NCI-H510A (cell line): ENCODE measurements at places on chromosomes 5 and 9.
A peak's percentile ranks its signal among the peaks of the same experiment; 100 is the strongest.

DNA sequence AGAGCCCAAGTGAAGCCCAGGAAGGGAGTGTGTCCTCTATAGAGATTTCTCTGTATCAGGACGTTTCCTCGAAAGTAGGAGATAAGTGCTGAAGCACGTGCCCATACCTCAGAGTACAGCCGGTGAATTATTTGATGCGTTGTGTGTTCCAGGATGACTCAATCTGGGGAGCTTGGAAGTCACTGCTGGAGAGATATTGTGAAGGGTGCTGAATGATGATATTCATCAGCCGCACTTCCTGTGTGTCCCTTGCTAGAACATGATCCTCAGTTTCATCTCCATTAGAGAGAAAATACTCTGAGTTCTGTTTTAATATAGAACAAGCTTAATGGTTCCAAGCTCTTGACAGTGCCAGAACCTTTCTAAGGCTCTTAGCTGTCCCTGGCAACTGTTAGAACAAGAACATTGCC lies 402.3 kb upstream of the ADAMTSL1 start:
- DNase-seq, result no peak

- DNase-seq, result peak; percentile 50
Measured at GRCh38 chr9:121698627-121699570, 47.5 kb downstream of the DAB2IP start.

GRCh38 chr5:6606884-6607558 lies 25.8 kb downstream of the NSUN2 start:
- no peak for DNase-seq

- DNase-seq, result no peak
Measured at GRCh38 chr9:116112236-116112635, 41.4 kb upstream of the PAPPA start.

GRCh38 chr5:31860278-31860677 lies 221.3 kb downstream of the PDZD2 start:
- no peak for DNase-seq

DNA sequence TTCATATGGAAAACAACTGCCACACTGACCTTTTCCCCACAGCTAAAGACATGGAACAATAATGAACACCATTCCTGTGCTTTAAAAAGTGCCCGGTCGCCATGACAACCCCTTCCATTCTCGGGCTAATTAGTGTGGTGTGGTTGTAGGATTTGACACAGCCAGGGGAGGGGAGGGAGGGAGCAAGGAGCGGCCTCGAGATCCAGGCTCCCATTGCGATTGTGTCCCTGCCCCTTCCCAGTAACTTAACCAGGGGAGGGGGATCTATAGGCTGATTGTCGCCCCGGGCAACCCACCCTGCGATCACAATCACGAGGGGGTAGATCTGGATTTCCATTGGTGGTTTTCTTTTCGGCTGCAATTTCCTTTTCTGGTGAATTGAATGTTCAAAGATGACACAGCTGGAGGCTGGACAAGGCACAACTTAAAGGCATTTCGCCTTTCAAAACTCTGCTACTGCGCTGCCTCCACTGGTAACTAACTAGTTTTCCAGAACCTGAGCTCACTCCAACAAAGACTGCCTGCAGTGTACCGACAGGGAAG lies 96.7 kb upstream of the RETREG1 start:
- no peak for DNase-seq

GRCh38 chr5:82364497-82364896 lies 86.3 kb upstream of the RPS23 start:
- no peak for DNase-seq

GRCh38 chr5:129094924-129095899 lies 663 bp downstream of the ISOC1 start:
- peak; percentile 5 for DNase-seq

DNA sequence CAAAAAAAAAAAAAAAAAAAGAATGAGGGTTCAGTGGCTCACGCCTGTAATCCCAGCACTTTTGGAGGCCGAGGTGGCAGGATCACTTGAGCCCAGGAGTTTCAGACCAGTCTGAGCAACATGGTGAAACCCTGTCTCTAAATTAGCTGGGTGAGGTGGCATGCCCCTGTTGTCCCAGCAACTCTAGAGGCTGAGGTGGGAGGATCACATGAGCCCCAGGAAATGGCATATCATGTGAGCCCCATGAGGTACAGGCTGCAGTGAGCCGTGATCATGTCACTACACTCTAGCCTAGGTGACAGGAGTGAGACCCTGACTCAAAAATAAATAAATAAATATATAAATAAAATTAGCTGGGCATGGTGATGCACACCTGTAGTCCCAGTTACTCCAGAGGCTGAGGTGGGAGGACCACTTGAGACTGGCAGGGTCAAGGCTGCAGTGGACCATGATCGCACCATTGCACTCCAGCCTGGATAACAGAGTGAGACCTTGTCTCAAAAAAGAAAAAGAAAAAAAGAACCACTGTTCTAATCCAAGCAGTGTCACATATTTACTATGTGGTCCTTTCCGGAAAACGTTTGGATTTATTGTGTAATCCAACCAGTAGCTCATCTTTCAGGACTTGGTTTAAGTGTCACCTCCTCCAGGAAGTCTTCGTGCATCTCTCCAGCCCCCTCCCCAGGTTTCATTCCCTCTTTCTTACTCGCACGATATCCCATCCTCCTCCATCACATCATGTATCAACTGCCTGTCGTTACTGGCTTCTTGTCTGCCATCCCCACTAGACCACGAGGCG lies 12.3 kb upstream of the SPOUT1 start:
- DNase-seq, result no peak

- DNase-seq, result no peak
Measured at GRCh38 chr5:25975885-25976284, 1062.5 kb downstream of the CDH9 start.

GRCh38 chr9:69444791-69445190 lies 119.8 kb downstream of the ENTREP1 start:
- DNase-seq, result no peak

- DNase-seq, result no peak
Measured at GRCh38 chr5:126004636-126005035, 418.6 kb upstream of the GRAMD2B start.

DNA sequence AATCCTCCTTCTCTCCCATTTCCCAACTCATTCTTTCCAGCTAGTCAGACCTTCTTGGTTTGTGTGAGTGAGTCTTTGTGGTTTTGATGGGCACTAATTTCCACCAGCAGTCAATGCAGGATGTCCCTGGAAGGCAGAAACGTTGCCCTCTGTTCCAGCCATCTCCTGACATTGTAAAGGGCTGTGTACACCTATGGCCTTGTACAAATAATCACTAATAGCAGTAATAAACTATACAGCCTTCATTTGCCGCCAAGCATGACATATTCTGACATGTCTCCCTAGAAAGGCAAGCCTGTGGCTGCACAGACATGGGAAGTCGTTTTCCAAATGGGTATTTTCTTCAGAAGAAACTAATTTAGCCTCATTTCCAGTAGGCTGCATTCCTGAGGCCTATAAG lies 18.4 kb upstream of the DENND1A start:
- DNase-seq, result no peak

GRCh38 chr5:177429248-177430040 lies 3.0 kb downstream of the GRK6 start:
- DNase-seq, result no peak

DNA sequence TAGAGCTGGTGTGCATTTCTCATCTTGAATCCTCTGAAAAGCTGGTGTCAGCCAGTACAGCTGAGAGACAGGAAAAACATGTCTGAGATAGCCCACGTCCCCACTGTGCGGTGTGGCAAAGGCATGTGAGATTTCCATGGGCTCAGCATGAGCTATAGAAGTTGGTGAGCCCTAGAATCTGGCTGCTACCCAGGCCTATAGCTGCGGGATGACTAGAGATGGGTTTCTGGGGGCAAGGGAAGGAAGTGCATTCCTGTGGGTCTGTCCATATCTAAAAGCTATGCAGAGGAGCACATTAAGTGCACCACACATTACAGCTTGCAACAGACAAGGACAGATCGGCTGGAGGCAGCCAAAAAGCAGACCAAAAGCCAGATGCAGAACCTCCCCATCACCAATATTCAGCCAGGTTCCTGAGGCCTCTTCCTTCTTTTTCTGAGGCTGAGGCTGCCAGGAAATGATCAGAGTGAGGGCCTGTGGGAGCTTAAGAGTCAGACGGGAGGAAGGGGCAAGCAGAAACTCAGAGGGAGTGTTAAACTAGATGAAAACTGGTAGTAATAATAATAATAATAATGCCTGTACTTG lies 55.8 kb upstream of the RANBP3L start:
- DNase-seq, result no peak

- DNase-seq, result no peak
Measured at GRCh38 chr5:140361901-140362300, 1.9 kb downstream of the SLC4A9 start.

DNA sequence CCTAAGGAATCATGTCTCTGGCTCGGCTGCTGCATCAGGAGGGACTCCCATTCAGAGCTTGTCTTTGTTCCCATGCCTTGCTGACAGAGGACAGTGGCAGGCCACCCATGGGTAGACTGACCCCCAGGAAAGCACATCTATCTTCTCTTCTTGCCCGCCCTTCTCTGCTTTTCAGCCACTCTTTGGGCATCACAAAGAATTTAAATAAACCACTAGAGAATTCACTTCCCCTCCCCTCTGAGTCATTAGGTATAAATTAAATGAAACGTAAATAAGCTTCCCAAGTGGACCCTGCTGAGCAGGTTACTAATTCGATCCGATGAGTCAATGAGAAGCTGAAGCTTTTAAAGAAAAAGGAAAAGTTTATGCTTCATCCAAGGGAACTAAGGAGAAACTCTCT lies 97.0 kb downstream of the DRD1 start:
- DNase-seq, result no peak

GRCh38 chr5:52673495-52673894 lies 114.2 kb upstream of the ITGA1 start:
- no peak for DNase-seq

GRCh38 chr9:90274725-90275124 lies 367.9 kb downstream of the DIRAS2 start:
- DNase-seq, result no peak

DNA sequence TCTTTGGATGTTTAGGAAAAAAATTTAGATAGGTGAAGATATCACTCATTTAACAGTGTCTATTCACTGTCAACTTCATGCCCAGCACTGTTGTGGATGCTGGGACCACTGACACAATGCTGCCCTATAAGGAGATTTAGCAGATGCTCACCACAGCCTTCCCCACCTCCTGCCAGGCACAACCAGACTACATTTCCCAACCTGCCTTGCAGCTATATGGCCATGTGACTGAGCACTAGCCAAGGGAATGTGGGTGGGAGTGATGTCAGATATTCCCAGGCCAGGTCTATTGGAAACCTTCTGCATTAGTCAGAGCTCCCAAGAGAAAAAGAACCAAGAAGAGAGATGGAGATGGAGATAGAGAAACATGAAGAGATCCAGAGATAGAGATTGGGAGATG lies 302.6 kb upstream of the TAS2R1 start:
- DNase-seq, result no peak

DNA sequence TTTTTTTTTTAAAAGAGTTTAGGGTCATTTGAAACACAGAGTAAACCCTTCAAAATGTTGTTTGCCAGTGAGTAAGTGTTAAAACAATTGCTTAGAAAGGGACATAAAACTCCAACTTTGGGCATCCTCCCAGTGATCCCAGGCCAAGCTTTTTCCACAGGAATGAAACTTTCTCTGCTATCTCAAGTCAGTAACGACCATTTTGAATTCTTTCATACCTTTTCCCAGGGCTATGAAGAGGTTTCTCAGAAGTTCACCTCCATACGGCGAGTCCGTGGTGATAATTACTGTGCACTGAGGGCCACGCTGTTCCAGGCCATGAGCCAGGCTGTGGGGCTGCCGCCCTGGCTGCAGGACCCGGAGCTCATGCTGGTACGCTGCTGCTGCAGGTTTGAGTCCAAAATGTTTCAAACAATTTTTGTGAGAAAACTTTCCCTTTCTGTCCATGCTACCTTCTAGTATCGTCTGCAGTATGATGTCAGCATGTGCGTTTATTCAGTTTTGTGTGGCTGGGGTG lies 16.8 kb downstream of the OTULIN start:
- no peak for DNase-seq

- DNase-seq, result no peak
Measured at GRCh38 chr9:115369322-115369957, 251.5 kb upstream of the TNC start.

DNA sequence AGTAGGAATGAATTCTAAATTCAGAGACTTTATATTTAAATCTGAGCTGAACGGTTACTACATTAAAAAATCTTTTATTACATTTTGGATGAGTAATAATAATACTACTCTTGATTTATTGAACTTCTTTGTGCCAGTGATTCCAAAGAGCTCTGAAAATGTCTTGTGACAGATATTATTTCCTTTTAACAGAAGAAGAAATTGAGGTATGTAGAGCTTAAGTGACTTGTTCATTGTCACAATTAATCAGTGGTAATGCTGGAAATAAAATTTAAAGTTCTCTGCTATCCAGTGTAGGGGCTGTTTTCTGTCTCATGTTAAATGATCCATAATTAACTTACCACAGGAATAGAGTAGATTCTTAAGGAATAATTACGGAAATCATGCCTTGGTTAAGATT lies 335.3 kb downstream of the KIAA0825 start:
- DNase-seq, result no peak

GRCh38 chr5:50800410-50800809 lies 134.0 kb downstream of the PARP8 start:
- no peak for DNase-seq

DNA sequence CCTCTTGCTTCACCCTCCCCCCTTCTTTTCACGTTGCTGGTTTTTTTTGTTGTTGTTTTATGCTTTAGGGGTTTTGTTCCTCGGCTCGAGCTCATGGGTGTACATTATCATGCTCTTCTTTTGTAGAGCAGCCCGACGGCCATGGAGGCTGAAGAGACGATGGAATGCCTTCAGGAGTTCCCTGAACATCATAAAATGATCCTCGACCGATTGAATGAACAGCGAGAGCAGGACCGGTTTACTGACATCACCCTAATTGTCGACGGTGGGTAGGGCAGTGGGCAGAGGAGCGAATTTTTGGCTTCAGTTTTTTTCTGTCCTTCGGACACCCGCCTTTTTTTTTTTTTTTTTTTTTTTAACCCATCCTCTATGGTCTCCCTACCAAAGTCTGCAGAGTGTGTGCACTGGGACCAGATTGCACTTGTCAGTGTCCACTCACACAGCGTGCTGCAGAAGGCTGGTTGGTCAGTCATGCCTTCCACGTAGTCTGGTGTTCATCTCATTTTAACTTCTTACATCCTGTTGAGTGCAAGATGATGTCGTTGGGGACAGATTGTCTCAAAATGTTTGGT lies 1.3 kb downstream of the ZNF131 start:
- no peak for DNase-seq

- DNase-seq, result no peak
Measured at GRCh38 chr9:72205513-72205912, 56.3 kb downstream of the GDA start.

GRCh38 chr9:122941582-122942234 lies 888 bp downstream of the RABGAP1 start:
- DNase-seq, result no peak

DNA sequence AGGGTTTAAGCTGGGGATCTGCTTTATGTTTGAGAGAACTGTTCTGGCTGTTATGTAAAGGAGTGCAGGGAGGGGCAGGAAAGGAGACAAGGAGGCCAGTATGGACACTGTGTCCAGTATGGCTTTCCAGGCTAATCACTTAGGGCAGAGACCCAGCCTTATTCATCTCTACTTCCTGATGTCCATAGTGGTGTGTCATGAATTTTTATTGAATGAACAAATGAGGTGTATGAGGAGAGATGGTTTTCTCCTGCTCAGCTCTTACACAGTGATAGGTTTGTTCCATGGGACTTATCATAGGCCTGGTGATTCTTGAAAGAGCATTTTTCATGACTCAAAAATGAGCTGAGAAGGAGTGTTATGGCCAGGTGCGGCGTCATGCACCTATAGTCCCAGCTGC lies 20.5 kb upstream of the FGFR4 start:
- no peak for DNase-seq

- DNase-seq, result no peak
Measured at GRCh38 chr9:86503314-86503713, 149.1 kb upstream of the TUT7 start.

- DNase-seq, result no peak
Measured at GRCh38 chr9:123789554-123790292, 140.2 kb downstream of the DENND1A start.
